ENCODE measurements at places on chromosomes 2 and 18.

- no peak for DNase-seq
Measured at GRCh38 chr2:49289711-49290110, 135.4 kb upstream of the FSHR start.

DNA sequence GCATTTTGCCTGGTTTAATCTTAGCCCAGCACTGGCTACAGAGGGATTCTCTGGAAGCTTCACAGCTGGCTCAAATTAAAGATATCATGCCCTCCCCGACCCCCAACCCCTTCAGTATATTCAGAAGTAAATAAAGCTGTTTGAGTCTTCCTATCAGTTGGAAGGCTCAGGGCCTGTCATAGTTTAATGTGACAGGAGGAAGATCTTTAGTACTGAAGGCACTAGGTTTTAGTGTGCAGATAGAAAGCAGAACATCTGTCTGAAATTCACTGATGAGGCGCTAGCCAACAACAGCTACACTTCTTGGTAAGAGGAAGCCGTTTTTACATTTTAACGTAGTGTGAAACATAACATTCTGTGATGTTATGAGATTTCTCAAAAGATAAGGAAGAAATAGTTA lies 969.1 kb upstream of the CDH2 start:
- no peak for DNase-seq

- no peak for DNase-seq
Measured at GRCh38 chr2:80135001-80135400, 169.6 kb downstream of the LRRTM1 start.

DNA sequence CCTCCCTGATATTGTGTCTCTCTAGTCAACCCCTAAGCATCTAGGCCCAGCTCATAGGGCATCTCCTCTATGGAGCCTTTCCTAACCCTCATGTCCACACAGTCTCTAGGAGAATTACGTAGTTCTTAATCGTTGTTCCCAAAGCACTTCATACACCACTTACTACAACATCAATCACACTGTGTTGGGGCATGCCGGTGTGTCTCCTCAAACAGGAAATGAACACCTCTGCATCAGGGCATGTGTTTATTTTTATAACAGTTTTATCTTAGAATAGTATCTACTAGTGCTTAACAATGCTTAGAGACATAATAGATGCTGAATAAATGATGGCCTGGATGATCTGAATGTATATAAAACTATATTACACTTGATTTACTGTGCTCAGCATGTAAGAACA lies 19.7 kb downstream of the CYP1B1 start:
- DNase-seq = no peak

- DNase-seq = no peak
Measured at GRCh38 chr18:4802296-4802695, 347.2 kb upstream of the DLGAP1 start.

- DNase-seq = no peak
Measured at GRCh38 chr2:64554117-64554516, 30.0 kb downstream of the AFTPH start.

DNA sequence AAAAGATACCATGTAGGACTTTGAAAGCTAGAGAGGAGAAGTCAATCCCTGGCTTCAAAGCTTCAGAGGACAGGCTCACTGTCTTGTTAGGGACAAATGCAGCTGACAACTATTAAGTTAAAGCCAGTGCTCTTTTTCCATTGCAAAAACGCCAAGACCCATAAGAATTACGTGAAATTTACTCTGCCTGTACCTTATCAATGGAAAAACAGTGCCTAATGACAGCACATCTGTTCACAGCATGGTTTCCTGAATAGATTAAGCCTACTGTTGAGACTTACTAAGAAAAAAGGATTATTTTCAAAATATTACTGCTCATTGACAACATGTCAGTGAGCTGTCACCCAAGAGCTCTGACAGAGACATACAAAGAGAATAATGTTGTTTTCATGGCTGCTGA lies 52.9 kb downstream of the ANKRD12 start:
- no peak for DNase-seq

GRCh38 chr2:159266554-159266953 lies 19.9 kb downstream of the WDSUB1 start:
- no peak for DNase-seq

GRCh38 chr2:12715258-12716031 lies 1.3 kb upstream of the TRIB2 start:
- DNase-seq = no peak

DNA sequence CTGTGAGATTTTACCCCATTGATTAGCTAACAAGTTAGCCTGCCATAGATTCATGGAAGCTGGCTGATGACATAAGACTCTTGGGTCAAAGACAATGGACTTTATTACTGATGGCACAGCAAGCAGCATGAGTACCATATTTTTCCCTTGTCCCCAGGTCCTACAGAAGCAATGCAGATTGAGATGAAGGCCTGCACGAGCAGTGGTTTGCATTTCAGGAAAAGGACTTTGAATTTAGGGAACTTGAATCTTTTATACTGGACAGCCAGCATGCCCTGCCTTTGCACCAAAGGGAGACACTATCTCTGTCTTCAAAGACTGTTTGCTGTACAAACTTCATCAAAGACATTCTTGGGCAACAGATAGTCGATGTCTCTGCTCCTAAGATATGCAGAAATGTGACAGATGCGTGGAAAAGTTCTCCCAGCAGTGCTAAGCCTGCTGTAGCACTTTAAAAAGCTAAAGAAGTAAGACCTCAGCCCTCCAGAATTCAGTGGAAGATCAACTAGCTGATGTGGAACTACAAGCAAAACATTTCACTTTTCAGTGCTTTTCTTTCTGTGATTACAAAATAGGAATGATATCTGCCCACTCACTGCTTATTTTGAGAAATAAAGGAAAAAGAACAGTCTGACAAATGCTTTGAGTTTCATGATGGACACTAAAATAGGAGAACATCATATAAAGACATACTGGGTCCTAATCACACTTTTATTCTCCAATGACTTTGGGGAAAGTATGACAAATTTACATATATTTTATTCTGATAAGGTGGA lies 44.4 kb upstream of the TANK start:
- no peak for DNase-seq

DNA sequence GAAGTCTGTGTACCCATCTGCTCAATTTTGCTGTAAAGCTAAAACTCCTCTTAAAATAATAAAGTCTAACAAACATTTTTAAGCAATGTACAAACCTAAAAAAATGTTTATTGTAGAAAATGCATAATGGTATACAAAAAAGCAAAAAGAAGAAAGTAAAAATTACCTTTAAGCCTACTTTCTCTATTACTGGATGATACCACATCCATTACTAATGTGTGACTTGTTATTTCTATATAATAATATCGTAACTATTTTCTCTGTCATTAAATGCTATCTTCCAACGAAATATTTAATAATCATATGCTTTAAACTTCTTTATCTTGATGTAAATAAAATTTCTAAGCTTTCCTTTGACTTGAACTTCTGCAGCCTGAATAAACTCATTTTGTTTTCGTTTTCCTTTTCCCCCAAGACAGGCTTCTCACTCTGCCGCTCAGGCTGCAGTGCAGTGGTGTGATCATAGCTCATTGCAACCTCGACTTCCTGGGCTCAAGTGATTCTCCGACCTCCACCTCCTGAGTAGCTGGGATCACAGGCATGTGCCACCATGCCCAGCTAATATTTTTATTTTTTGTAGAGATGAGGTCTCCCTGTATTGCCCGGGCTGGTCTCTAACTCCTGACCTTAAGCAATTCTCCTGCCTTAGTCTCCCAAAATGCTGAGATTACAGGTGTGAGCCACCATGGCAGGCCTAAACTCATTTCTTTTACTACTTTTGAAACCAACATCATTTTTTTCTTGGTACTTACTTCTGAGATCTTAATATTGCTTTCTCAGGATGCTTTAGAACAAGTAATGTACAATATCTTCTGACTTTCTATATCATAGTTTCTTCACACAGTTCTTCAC lies 18.1 kb upstream of the DNAH7 start:
- no peak for DNase-seq

- no peak for DNase-seq
Measured at GRCh38 chr18:26470011-26470637, 78.2 kb downstream of the KCTD1 start.

GRCh38 chr2:222730366-222730999 lies 59.0 kb downstream of the MOGAT1 start:
- DNase-seq = no peak

DNA sequence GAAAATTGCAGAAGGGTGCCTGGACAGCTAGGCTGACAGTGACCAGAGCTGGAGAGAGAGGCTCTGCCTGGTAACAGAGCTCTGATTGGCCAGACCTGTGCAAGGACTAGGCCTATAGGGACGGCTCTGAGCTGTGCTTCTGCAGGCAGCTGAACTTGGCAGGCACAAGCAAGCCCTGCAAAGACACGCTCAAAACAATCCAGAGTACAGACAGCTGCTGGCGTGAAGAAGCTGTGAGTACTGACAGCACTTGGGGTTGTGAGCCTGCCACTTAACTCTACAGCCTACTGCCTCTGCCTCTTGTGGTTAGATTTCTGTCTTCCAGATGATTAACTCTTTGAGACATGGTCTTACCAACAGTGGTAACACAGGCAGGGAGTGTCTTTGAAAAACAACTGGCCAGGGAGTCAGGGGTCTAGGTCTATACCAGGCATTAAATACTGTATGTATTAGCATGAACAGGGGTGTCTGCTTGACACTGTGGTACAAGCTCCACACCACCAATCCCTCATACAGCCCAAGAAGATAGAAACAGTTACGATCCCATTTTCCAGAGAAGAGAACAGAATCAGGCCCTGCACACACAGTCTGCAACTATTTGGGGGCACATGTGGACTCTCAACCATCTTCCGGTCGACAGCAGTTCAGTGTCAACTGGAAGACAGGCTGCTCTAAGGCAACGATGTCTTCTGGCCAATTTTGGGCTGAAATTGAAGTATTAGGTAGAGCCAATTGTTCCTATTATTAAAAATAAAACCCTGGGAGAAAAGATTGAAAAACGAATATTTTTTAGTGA lies 568.4 kb downstream of the TNS1 start:
- no peak for DNase-seq

- DNase-seq = no peak
Measured at GRCh38 chr2:218564056-218564455, 4.1 kb downstream of the USP37 start.

GRCh38 chr2:12720278-12720620 lies 3.5 kb downstream of the TRIB2 start:
- no peak for DNase-seq

GRCh38 chr2:115165529-115166109 lies 723.2 kb downstream of the DPP10 start:
- no peak for DNase-seq

GRCh38 chr2:114192362-114192761 lies 250.1 kb upstream of the DPP10 start:
- no peak for DNase-seq

- DNase-seq = no peak
Measured at GRCh38 chr2:84888401-84889276, 7.8 kb upstream of the TRABD2A start.

GRCh38 chr2:102061962-102062795 lies 70.4 kb downstream of the IL1R2 start:
- no peak for DNase-seq

GRCh38 chr2:36589230-36589630 lies 8.7 kb downstream of the FEZ2 start:
- DNase-seq = no peak

DNA sequence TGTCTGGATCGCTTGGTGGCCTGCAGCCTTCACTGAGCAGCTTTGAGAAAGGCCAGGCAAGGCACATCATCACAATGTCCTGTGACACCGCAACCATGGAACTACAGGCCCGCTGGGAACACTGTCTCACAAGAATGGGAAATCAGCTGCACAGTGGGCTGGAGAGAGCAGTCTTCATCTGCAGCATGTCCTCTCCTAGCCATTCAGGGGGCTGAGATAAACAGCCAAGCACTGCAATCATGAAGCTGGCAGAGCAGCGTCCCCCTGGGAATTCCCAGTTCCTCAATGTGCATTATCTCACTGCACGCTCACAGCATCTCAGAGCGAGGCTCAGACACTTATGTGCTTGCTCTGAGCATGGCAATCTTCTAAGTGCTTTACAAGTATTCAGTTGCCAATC lies 1.9 kb downstream of the CMPK2 start:
- peak; percentile 73 for DNase-seq

- DNase-seq = no peak
Measured at GRCh38 chr2:141393214-141393545, 737.6 kb downstream of the LRP1B start.

DNA sequence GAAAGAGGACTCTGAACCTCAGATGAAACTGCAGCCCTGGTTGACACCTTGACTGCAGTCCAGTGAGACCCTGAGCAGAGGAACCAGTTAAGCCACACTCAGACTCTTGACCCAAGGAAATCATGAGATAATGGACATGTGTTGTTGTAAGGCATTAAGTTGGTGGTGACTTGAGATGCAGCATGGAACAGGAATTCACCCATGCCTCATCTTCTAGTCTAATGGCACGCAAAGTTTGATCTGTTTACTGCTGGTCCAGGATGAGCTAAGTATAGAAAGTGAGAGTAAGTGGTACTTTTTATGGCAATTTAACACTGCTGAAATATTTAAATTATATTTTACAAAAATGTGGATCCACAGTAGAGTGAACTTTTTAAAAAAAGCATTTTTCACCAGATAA lies 51.3 kb upstream of the LTBP1 start:
- no peak for DNase-seq

GRCh38 chr18:48694295-48694694 lies 155.5 kb downstream of the CTIF start:
- no peak for DNase-seq

- no peak for DNase-seq
Measured at GRCh38 chr18:46302528-46303485, 198.6 kb downstream of the HAUS1 start.

DNA sequence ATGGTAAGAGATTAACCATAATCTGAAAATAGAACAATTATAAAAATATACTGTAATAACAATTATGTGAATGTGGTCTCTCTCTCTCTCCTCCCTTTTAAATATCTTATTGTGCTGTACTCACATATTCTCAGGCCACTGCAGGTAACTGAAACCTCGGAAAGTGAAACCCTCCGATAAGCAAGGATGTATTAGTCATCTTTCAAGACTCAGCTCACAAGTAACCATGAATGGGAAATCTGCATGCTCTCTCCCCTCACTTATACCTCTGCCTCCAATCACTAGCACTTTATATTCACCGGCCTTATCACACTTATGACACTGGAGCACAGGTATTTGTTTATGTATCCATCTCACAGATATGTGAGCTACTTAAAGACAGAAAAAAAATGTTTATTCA lies 139.7 kb downstream of the LRP2 start:
- DNase-seq = no peak

DNA sequence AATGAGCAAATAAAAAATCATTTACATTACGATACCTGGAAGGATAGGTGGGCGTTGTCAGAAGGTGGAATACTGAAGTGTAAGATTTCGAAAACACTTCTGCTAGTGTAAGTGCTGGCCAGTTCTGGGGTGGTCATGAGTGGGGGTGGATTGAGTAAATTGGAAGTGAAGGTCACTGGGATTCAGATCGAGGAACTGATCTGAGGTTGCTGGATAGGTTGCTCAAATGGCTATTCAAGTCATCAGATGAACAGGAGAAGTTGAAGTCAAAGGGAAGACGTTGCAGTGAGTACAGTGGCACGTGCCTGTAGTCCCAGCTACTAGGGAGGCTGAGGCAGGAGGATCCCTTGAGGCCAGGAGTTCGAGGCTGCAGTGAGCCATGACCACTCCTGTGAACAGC lies 95.7 kb downstream of the MALT1 start:
- DNase-seq = no peak

Measured in hematopoietic multipotent progenitor cell treated with erythropoietin and hydrocortisone succinate and interleukin-3 and kit ligand, for 17 days (in vitro differentiated cells).